ENCODE measurements at places on chromosomes 5 and 9.

DNA sequence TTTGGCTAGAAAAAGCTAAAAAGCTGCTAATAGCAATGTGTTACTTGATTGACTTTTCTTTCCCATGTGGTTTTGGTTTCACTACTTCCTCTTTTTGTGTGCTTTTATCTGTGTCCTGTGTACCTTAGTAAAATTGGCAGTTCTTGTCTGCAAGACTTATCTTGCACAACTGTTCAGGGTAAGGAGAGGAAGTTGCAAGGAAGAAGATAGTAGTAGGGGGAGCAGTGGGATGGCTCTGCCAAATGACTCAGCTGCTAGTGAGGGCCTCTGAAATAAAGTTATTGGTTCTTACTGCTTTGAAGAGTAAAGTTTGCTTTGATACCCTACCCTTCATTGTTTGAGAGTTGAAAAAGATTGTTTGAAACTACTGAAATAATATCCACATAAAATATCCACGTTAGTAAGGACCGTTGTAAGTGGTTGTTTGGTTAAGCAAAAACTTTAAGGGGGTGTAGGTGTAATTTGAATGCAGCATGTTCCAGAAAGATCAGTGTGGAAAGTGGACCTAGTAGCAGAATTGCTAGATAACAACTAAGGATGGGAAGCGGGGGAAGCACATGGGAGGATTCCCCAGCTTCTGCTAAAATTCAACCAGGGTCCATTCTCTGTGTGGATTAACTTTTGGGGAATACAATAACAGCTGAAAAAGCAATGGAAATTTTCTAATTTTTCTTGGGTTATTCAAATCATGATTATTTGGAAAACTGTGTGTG lies 123.5 kb downstream of the SCAMP1 start:
- peaks cover 12% of the 10 kb centered on the region for H3K4me1 ChIP-seq
- peak overlapping the region; percentile 3 for H3K27ac ChIP-seq
- H3K36me3 ChIP-seq = peaks cover 1% of the 10 kb centered on the region
- no peaks in the 10 kb centered on the region for H3K27me3 ChIP-seq

DNA sequence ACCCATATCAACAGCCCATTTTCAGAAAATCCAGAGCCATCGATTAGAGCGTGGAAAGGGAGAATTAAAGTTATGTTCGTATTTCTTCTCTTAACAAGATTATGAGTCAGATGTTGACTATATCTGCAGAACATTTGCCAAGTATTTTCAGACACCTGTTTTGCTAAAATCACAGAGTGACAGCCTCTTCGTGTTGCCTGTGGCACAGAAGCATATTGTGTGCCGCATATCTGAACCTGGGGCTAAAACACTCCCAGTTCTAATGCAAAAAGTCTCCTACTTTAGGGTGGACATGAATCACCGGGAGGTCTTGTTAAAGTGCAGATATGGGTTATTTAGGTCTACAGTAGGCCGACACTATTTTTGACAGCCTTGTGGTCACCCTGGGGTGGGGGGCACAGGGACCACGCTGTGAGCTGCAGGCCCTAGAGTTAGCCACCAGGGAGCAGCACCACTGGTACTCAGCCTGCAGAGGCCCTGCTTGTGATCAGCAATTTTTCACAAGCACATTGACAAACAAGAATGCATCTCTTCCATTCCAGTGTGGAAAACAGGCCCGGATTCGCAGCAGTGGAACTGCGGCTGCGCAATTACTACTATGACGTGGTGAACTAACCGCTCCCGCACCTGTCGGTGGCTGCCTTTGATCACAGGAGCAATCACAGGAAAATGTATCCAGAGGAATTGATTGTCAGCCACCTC lies 93.5 kb downstream of the SYK start:
- no peak overlapping the region for H3K4me3 ChIP-seq
- no peak for DNase-seq
- H3K27me3 ChIP-seq = no peaks in the 10 kb centered on the region
- H3K27ac ChIP-seq = no peak overlapping the region

- DNase-seq = no peak
- H3K4me3 ChIP-seq = no peak overlapping the region
- H3K36me3 ChIP-seq = no peaks in the 10 kb centered on the region
- no peak overlapping the region for H3K27ac ChIP-seq
- peaks cover 52% of the 10 kb centered on the region for H3K4me1 ChIP-seq
- no peaks in the 10 kb centered on the region for H3K27me3 ChIP-seq
These were observed 112.6 kb upstream of the MTAP start for GRCh38 chr9:21689854-21690253.

- no peaks in the 10 kb centered on the region for H3K27me3 ChIP-seq
- peaks cover 34% of the 10 kb centered on the region for H3K36me3 ChIP-seq
- no peak overlapping the region for H3K4me3 ChIP-seq
These were observed 402.9 kb downstream of the RAB3C start for GRCh38 chr5:58985759-58986158.

GRCh38 chr9:131714161-131714646 lies 25.7 kb downstream of the RAPGEF1 start:
- DNase-seq = no peak
- H3K27me3 ChIP-seq = no peaks in the 10 kb centered on the region
- H3K27ac ChIP-seq = no peak overlapping the region
- no peak overlapping the region for H3K4me3 ChIP-seq

- H3K27ac ChIP-seq = no peak overlapping the region
- H3K27me3 ChIP-seq = no peaks in the 10 kb centered on the region
- no peaks in the 10 kb centered on the region for H3K4me1 ChIP-seq
- DNase-seq = no peak
These were observed 5.7 kb upstream of the CTSL start for GRCh38 chr9:87720173-87720572.

- H3K4me1 ChIP-seq = no peaks in the 10 kb centered on the region
- no peaks in the 10 kb centered on the region for H3K36me3 ChIP-seq
- no peak for DNase-seq
- H3K4me3 ChIP-seq = no peak overlapping the region
- no peak overlapping the region for H3K27ac ChIP-seq
These were observed 37.3 kb downstream of the RECK start for GRCh38 chr9:36074055-36074454.

DNA sequence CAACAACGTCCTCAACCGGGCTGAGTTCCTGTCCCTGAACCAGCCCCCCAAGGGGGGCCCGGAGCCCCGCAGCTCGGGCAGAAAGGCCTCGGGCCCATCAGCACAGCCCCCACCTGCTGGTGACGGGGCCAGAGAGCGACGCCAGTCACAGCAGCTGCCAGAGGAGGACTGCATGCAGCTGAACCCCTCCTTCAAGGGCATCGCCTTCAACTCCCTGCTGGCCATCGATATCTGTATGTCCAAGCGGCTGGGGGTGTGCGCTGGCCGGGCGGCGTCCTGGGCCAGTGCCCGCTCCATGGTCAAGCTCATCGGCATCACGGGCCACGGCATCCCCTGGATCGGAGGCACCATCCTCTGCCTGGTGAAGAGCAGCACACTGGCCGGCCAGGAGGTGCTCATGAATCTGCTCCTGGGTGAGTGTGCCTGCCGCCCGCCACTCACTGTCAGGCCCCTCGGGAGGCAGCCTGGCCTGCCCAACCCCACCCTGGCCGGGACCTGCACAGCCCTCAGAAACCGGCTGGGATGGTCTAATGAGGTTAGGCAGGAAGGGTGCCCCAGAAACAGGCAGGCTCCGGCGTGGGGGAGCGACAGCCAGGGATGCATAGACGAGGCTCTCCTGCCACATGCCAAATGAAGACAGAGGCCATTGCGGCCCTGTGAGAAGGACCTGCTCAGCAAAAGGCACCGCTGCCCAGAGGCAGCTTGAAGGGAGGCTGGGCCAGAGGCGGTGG lies 678 bp downstream of the PLPP7 start:
- H3K27ac ChIP-seq = no peak overlapping the region
- no peaks in the 10 kb centered on the region for H3K27me3 ChIP-seq
- DNase-seq = no peak
- H3K4me3 ChIP-seq = no peak overlapping the region

DNA sequence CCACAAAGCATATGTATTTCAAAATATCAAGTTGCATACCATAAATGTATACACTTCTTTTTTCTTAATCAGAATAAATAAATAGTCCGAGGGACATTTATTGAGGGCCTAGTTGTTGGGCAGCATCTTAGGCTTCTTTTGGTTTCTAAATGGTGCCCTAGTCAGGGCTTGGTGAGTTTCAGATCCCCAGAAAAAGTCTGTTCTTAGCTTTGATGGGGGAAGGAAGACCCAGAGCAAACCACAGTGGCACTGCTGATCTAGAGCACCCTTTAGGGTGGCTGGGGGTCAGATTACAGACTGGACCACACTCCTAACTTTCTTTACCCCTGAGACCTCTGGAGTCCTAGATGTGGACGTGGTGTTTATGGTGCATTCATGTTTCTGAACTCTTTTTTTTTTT lies 97.8 kb downstream of the C9orf152 start:
- H3K27ac ChIP-seq = no peak overlapping the region
- H3K4me3 ChIP-seq = no peak overlapping the region
- no peak for DNase-seq
- no peaks in the 10 kb centered on the region for H3K36me3 ChIP-seq

- H3K4me1 ChIP-seq = no peaks in the 10 kb centered on the region
- H3K36me3 ChIP-seq = no peaks in the 10 kb centered on the region
- no peak overlapping the region for H3K27ac ChIP-seq
- no peak overlapping the region for H3K4me3 ChIP-seq
These were observed 24.8 kb upstream of the HNRNPA0 start for GRCh38 chr5:137778772-137779564.

All from activated naive CD4-positive, alpha-beta T cell treated with anti-CD3 and anti-CD28 coated beads for 36 hours (primary cell).